T-helper 1 cell (primary cell): ENCODE measurements at places on chromosomes 7 and 10.

- no peak for DNase-seq
These were observed 417.5 kb upstream of the ZMIZ1 start for GRCh38 chr10:78651287-78651686.

GRCh38 chr7:137696988-137697387, 149.8 kb downstream of the DGKI start:
- no peak for DNase-seq

GRCh38 chr10:17488848-17489247, 34.5 kb upstream of the ST8SIA6 start:
- no peak for DNase-seq

DNA sequence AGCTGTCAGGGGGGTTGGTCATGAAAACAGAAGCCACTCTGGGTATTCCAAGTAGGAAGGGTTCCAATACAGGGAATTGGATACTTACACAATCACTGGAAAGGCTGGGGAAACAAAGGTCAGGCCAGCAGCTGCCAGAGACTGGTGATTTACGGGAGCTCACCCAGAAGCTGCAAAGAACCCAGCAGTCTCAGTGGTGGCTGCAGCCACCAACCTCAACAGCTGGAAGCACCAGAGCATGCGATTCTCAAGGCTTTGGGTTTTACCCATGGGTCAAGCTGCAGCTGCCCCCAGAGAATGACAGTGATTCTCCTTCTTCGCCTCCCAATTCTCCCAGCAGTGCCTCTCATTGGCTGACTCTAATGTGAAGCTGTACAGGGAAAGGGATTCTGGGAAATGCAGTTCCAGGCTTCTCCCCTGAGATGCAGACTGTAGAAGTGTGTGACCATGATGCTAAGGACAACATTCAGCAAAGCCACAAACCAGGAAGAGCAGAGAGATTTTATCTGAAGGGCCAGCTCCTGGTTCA, 107.2 kb upstream of the TCF7L2 start:
- no peak for DNase-seq

DNA sequence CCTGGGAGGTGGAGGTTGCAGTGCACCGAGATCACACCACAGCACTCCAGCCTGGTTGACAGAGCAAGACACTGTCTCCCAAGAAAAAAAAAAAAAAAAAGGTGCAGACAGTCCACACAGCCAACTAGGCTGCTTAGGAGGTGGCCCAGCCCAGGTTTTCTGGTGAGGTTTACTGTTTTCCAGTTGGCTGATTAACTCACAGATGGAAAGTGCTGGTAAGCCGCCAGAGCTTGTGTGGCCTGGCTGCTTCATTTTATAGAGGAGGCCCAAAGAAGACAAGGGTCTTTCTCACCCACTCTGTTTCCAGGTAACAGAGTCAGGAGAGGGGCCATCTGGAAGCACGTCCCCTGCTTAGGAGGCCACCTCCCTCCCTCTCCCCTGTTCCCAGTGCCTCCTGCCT, 6.2 kb downstream of the RHBDD2 start:
- no peak for DNase-seq
